ENCODE measurements at places on chromosomes 11 and 22. TPM values are rescaled to one million over a fixed set of nuclear protein-coding genes. Genes with fewer than 3 reads are reported as not detected.

- no peak for DNase-seq
Measured at GRCh38 chr22:38951734-38952133, 5.7 kb upstream of the APOBEC3A start.

GRCh38 chr11:65709661-65710060, 2.4 kb upstream of the KAT5 start:
- DNase-seq = no peak

GRCh38 chr22:23683545-23683944, 7.3 kb upstream of the RGL4 start:
- no peak for DNase-seq

DNA sequence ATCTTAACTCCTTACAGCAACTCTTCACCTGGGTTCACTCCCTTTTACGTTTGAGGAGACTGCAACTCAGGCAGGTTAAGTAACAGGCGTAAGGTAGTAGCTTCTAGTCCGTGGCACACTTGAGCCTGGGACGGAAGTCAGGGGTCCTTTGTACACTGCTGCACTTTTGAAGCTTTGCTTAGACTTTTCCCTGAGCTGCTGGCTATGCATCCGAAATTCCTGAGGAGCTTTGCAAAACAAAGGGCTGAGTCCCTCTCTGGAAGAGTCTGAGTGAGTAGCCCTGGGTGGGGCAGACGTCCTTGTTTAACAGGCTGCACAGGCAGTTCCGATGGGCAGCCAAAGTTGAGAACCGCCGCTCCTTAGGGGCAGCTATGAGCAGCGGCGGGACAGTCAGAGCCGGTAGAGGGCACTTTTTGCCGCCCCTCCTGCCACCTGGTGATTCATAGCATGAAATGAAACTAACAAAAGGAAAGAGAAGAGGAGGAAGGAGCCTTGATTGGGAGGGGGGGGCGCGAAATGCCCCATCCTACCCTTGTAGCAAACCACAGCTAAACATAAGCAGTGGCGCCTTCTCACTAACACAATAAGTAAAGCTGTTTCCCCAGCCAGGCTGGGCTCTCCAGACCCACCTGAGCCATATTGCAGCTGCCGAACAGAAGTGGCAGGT, 1.4 kb downstream of the TMEM109 start:
- no peak for DNase-seq

GRCh38 chr11:32435152-32435480, 223 bp downstream of the WT1 start:
- DNase-seq = no peak

- no peak for DNase-seq
Measured at GRCh38 chr22:22657712-22658111, 13.3 kb downstream of the GGTLC2 start.

- no peak for DNase-seq
Measured at GRCh38 chr11:113591117-113591516, 115.0 kb downstream of the TMPRSS5 start.

DNA sequence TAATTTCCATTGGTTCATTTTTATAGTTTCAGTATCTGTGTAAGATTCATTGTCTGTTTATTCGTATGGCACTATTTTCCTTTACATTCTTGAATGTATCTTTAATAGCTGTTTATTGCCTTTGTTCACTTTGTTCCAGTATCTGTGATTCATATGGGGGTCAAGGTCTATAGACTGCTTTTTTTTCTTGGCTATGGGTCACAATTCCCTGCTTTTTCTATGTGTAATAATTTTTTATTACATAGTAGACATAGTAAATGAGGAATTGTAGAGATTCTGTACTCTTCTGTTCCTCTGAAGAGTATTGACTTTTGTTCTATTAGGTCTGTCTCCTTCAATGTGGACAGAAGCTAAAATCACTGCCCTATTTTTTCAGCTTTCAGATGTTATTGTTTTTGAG, 10.5 kb downstream of the ACRV1 start:
- DNase-seq = no peak

The OR10D3 gene
- not detected for total RNA-seq

Measured in glomerular endothelial cell (primary cell).